CD8-positive, alpha-beta T cell (primary cell): ENCODE measurements at places on chromosomes 12 and 14. TPM values are rescaled to one million over a fixed set of nuclear protein-coding genes. Genes with fewer than 3 reads are reported as not detected.

Gene XPOT
- total RNA-seq, result 37.9 TPM

Gene KCNC2
- total RNA-seq, result not detected

Gene JPH4
- total RNA-seq, result not detected

Gene CDCA3
- total RNA-seq, result 0.92 TPM

Gene TAS2R7
- not detected for total RNA-seq

Gene DDN
- total RNA-seq, result 1.3 TPM

Gene HOXC13
- total RNA-seq, result not detected

Gene FOXN4
- not detected for total RNA-seq

Gene ADCY4
- 7.9 TPM for total RNA-seq

Gene PSMB5
- total RNA-seq, result 18.6 TPM

Gene KDM5A
- 145 TPM for total RNA-seq

Gene FAM90A1
- total RNA-seq, result 0.17 TPM

Gene KRT3
- total RNA-seq, result not detected

Gene TTC8
- 1.9 TPM for total RNA-seq

Gene APOLD1
- total RNA-seq, result 2.0 TPM

Gene C12orf56
- not detected for total RNA-seq

Gene LRRC43
- 0.39 TPM for total RNA-seq

Gene DCTN2
- total RNA-seq, result 39.2 TPM

Gene EIF2S3B
- 1.1 TPM for total RNA-seq

Gene MFAP5
- not detected for total RNA-seq

Gene DHRS2
- total RNA-seq, result not detected

Gene SOX5
- total RNA-seq, result not detected

Gene ADIPOR2
- total RNA-seq, result 22.5 TPM

Gene KRT77
- not detected for total RNA-seq

Gene PPP1R36
- not detected for total RNA-seq

Gene GPR68
- total RNA-seq, result 5.1 TPM

Gene LYZ
- total RNA-seq, result 4.3 TPM

Gene COCH
- not detected for total RNA-seq

Gene ANP32D
- total RNA-seq, result not detected

Gene NAA30
- 31.2 TPM for total RNA-seq

Gene DPY19L2
- 3.6 TPM for total RNA-seq

Gene COA8
- 13.4 TPM for total RNA-seq

Gene SSPN
- total RNA-seq, result not detected

Gene BCL2L14
- 0.38 TPM for total RNA-seq

Gene OR5AU1
- not detected for total RNA-seq

Gene INSM2
- total RNA-seq, result not detected

Gene NGB
- not detected for total RNA-seq
